ENCODE measurements at places on chromosomes 7 and 10.

GRCh38 chr7:139071680-139072079, 35.8 kb upstream of the ZC3HAV1L start:
- no peak for DNase-seq

DNA sequence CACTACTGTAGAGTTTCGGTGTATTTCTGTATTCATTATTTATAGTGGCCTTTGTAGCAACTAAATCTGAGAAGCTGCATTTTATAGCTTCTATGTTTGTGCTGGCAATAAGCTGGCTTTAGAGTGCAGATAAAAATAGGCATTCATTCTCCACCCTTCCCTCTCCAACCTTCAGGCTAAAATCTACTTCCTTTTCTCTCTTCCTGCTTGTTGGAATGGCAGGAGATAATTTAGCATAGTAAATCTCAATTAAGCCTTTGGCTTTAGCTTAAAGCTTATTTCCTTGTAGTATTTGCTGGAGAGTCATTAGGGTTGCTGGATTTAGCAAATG, 58.5 kb downstream of the CPVL start:
- no peak for DNase-seq

GRCh38 chr7:6615723-6616555, 529 bp downstream of the ZNF853 start:
- DNase-seq: no peak

- no peak for DNase-seq
Observed at GRCh38 chr10:91012502-91012901, 91.6 kb upstream of the ANKRD1 start.

DNA sequence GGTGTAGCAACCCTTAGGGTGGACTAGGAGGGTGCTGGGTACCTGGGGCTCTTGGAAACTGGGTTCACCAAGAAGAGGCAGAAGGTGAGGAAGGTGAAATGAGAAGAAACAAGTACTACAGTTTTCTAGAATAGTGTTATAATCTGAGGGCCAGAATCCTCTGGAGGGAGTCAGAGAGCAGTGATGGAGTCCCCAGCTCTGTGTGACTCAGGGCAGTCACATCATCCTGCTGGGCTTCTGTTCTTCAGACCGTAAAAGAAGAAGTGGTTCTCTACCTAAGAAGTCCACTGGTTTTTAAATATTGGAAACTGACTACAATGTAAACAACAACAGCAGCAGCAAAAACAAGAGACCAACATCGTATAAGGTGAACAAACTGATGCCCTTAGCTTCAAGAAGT, 197.3 kb downstream of the PRPF18 start:
- no peak for DNase-seq

GRCh38 chr7:123594813-123595241, 6.8 kb upstream of the ASB15 start:
- no peak for DNase-seq

DNA sequence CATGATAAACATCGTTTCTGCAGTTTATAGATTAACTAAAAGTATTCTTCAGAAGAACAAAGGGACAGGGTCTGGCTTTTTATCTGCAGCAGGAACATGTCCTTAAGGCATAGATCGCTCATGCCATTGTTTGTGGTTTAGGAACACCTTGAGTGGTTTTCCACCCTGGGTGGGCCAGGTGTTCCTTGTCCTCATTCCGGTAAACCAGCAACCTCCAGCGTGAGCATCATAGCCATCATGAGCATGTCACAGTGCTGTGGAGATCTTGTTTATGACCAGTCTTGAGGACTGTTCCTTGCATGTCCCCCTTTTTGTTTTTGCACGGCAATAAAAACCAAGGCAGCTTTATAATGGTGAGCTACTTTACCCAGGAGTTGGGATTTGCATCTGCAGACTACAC, 33.9 kb downstream of the STOX1 start:
- DNase-seq: no peak

GRCh38 chr10:133347710-133348517, 741 bp downstream of the PRAP1 start:
- DNase-seq: peak; percentile 58

DNA sequence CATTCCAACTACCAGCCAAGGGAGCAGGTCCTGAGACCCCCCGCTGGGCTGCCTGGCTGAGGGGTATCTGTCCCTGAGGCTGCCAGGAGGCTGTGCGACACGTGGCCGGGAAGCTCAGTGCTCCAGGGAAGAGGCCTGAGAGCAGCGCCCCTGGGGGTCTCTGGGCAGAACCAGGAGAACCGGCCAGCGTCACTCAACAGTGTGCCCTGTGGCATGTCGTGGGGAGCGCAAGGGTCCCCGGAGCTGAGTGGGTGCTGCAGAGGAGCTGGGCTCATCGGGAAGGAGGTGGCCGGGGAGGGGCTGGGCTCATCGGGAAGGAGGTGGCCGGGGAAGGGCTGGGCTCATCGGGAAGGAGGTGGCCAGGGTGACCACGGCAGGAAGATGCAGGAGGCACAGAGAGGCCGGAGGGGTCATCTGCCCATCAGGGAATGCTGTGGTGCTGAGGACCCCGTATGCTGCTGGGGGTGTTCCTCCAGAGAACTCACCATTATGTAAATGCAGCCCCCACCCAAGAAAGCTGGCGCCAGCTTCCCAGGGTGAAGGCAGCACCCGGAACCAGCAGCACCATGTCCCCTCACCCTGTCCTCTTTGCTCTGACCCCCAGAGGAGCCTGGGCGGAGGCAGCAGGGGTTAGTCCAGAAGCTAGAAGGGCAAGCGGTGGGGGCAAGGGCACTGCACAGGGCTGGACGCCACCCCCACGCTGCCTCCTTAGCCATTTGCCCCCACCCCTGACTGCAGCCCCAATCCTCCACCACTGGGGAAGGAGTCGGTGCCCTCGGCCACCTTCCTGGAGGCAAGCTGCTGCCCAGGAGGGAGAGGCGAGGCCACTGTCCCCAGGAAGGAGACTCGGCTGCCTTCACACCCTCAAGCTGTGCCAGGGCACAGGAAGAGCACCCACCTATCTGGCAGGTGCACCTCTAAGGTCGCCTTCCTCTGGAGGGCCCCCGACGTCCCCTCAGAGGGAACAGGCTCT, 33.3 kb downstream of the CALML3 start:
- no peak for DNase-seq

- DNase-seq: no peak
Observed at GRCh38 chr10:114661212-114661880, 3.3 kb upstream of the ABLIM1 start.

- no peak for DNase-seq
Observed at GRCh38 chr10:132972986-132973902, 30.9 kb upstream of the CFAP46 start.

DNA sequence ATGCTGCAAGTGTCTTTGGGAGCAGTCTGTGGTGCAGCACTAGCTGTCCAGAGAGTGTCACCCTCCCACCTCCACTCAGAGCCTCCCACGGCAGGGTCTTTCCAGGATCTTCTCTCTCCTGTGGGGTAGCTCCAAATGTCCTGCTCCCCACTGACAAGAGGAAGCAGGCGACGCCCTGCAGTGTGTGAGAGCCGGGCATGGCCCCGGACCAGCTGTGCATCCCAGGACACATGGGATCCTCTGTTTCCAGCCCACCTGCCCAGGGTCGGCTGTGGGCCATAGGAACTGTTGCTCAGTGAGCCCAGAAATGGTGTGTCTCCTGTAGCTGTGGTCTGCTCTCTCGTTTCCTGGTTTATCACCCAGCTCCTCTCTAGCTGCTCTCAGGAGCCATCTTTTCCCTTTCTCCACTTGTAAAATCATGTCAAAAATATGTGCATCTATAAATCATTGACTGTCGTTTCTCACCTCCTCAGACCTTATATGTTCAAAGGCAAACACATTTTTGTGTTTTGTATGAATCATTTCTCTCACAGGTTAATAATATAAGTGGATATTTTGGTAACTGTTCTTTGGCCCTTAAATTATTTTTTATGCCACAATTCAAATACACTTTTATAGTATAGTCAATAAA, 74.9 kb downstream of the VWC2 start:
- DNase-seq: no peak

GRCh38 chr10:52249850-52250395, 64.2 kb upstream of the DKK1 start:
- DNase-seq: no peak

GRCh38 chr7:18511351-18512140, 16.0 kb downstream of the HDAC9 start:
- DNase-seq: no peak

DNA sequence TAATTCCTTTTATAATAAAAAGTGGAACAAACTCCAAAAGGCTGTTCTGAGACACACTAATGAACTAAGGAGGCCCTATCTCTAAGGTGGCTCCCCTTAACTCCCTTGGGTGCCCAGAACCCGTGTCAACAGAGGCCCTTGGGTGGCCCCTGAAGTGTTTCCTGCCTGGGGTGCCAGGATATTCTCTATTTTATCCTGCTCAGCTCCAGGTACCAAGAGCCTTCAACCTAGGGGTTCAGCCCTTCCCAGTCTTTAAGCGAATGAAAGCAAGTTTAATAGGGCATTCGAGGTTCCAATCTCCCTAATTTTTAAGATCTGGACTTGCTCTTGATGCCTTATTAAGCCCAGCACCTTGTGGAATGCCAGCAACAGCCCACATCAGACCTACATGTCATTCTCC, 64.4 kb upstream of the MYO3A start:
- no peak for DNase-seq

DNA sequence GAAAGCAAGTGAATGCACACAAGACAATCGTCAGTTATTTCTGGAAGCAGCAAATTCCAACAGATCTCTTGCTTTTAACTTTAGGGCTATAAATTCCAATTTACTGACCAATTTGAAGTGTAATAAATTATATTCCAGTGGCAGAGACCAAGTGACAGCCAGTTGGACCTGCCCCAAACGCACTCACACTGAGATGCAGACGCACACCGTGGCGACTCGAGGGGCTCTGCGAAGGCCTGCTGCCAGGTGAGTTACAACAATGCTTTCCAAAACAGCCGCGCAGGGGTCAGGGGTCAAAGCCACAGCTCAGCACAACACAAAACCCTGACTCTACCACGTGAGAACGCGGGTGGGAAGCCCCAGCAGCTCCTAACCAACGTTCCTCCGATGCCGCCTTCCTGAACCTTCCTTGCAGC, 97.4 kb downstream of the ZRANB1 start:
- no peak for DNase-seq

DNA sequence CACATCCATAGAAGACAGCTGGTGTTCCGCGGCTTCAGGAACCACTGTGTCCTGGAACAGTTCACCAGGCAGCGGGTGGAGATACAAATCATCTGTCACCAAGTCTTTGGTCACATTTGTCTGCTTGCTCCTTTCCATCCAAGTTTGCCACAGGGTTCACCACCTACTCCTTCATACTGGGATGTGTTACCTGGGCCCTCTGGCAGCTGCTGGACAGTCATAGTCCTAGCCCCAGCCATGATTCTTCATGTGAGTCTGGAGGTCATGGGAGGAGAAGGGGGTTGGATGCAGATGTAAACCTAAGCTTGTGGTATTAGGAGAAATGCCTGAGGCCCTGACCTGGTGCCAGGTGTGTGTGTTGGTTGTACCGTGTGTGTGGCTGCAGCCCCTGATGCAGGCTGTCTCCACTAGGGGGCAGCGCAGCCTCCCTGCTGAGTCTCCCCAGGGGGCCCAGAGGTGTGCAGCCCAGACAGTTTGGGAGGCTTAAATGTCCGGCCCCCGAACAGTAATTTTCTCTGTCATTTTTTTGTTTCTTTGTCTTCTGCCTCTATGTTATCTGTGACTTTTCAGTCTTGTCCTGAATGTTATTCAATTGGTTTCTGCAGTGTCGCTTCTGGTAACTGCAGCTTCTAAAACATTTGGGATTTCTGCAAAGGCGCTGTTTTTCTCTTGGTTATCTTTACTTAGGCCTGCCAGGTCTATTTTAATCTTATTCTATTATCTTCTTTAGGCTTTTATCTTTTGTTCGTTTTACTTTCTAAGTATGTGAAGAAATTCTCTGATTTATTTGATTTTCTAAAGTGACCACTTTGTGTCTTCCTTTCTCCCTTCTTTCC, 14.8 kb downstream of the NPS start:
- DNase-seq: no peak

DNA sequence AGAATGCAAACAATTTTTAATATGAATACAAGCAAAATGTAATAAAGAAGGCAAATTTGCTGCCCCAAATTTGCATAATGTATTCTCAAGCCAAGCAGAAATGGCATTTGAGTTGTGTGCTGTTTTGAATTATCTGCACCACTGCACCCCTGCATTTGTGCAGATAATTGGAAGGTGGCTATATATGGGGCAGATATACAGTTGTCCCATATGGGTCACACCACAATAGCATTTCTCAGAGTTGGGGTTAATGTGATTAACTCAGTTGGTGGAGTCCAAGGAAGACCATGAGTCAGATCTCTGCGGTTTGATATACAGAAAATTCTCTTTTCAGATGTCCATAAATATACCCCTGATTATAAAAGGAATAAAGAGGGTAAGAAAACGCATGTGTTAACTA, 68.9 kb upstream of the EXOC4 start:
- DNase-seq: no peak

DNA sequence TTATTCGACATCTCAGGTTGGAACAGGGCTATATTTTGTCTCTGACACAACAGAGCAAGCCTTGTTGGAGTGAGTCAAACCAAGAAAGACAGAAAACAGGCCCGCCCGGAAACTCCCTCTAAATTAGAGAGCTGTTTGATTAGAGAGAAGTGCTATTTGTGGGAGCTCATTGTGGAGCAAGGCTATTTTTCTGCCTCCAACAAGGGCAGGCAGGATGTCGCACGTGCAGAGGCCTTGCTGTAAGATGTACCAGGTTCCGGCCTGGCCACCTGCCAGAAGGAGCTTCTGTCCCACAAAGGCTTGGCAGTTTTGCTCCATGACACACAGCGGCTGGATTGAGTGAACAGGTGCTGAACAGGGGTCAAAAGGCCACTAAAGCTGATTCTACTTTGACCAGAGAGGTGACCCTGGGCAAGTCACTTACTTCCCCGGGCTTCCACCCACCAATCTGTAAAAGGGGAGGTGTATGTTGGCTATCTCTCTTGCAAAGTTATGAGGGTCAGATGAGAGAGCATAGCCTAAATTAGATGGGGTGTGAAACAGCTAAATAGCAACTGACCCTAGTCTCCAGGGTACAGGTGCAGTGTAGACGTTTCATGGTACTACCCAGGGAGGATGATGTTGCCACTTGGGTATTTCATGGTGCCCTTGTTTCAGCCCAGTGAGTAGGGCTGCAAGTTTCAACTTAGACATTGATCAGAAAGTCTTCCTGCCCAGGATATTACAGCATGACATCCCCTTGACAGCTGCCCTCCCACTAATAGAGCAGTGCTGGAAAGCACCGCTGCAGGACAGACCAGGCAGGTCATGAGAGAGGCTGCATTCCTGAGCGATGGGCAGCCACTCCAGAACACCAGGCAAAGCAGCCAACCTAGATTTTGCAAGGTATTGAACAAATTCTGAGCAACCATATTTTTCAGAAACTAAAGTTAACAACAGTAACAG, 62.0 kb downstream of the VSTM4 start:
- DNase-seq: no peak

- DNase-seq: no peak
Observed at GRCh38 chr10:33616956-33617355, 282.5 kb upstream of the NRP1 start.

DNA sequence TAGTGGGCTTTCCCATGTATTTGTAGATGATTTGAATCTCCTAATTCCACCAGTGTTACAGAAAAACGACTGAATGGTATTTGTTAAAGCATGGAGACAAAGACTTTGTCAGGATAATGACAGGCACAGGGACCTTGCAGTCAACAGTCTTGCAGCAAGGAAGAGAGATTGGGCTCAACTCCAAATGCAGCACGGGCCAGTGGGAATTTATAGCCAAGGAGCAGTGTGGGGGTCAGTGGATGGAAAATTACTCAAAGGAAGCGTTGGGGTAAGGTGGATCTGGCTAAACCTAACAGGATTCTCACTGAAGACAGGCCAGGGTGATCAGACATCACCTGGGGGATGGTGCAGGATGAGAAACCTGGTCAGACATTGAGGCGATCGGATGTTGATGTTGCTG, 24.3 kb downstream of the CPVL start:
- DNase-seq: no peak
